ENCODE measurements at places on chromosomes 7 and 10.

DNA sequence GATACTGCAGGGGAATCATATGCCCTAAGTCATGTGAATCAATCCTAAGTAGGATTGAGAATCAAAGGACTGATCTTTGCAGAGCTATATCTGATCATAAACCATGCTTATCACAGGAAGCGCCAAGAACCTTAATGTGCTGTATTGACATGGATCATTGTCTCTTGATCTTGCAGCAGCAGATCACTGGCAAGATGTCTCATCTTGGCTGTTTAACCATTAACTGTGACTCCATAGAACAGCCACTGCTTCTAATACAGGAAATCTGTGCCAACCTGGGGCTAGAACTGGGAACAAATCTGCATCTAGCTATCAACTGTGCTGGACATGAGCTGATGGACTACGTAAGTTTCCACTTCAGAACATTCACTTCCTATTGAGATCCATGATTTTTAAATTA lies 21.6 kb downstream of the ENO4 start:
- no peak for DNase-seq

- no peak for DNase-seq
Observed at GRCh38 chr10:110779489-110779888, 92.2 kb upstream of the PDCD4 start.

DNA sequence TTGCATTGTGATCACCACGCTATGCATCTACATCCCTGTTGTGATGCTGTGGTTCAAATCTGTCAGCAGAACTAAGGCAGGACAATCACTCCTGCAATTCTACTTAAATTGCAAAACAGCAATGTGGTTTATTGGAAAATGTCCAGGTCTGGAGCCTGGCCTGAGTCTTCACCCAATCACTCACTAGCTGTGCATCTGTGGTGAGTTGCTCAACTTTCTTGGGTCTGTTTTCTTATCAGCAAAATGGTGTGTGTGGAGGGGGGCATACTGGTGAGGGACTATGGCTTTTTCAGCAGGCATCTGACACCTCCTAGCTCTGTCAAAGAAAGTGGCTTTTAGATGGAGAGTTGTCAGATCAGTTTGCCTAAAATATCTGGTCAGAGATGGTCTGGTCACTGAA lies 108.3 kb upstream of the FEZF1 start:
- no peak for DNase-seq

GRCh38 chr7:125930848-125931247 lies 1001.2 kb upstream of the POT1 start:
- DNase-seq = no peak

DNA sequence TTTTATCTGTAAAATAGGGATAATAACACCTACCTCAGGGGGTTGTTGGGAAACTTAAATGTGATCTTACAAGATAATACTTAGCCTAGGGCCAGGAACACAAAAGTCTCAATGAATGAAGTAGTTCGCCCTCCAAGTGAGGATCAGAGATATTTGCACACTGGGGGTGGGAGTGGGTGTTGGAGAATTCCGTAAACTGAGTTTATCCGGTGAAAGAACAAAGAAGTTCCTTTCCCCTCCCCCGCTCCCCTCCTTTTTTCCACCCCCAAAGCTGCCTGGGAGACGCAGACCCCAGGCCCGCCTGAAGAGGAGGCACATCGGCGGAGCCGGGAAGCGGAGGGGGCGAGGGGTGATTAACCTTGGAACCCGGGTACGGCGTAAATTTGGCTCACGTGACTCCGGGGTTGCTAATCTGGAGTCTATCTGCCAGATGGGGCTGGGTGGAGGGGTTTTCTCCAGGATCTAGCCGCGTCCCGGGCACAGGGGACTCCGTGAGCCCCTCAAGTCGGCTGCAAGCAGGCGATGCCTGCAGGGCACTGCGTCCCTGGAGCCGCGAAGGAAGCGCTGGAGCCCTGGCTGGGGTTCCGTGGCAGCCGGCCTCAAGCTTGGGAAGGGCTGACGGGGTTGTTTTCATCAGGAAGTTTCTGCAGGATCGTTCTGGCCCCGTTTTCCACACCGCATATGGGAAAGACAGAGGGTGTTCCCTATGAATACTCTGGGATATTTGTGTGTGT lies 1.4 kb upstream of the PODXL start:
- no peak for DNase-seq

DNA sequence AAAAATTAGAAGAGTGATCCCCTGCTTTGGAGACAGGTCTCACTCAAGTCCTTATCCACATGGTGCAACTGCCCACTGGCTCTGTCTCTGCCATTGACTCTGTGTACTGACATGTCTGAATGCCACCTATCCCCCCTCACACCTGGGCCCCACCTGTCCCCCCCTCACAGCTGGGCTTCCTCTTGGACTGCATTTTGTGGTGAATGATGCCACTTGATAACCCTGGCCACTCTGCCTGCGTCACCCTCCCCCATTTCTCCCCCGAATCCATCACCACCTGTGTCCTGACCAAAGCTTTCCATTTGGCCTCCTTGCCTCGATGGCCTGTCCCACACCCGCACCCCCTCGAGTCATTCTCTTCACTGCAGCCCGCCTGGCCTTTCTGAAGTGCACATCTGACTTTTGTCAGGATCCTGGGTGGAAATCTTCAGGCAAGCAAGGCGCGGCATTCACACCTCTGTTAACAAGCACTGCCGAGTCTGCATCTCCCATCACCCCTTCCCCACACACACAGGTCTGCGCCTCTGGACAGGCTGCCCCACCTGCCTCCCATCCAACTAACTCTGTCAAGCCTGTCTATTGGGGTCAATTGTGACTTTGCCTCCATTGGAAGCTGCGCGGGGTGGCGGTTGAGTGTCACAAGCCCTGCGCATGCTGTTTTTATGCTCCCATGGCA lies 175.3 kb upstream of the KLF14 start:
- DNase-seq = no peak

GRCh38 chr10:120824881-120825309 lies 26.3 kb upstream of the WDR11 start:
- no peak for DNase-seq

- no peak for DNase-seq
Observed at GRCh38 chr7:145265180-145265579, 429.3 kb upstream of the TPK1 start.

GRCh38 chr10:119714484-119714816 lies 11.4 kb upstream of the INPP5F start:
- no peak for DNase-seq

DNA sequence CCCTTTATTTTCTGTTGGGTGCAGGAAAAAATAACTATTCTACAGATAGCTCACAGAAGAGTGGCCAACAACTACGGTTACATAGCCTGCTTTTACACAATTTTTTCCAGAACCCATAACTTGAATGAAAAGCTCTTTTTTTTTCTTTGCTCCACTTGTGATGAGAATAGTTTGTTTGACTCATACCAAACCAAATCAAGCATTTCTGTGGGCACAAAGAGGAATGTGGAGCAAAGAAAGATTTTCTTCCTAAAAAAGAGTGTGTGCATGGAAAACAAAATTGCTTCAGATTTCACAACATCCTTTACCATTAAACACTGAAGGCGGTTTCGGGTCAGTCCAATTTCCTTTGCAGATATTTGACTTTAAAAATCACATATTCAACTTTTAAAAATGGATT lies 54.8 kb upstream of the RAB11FIP2 start:
- DNase-seq = no peak

DNA sequence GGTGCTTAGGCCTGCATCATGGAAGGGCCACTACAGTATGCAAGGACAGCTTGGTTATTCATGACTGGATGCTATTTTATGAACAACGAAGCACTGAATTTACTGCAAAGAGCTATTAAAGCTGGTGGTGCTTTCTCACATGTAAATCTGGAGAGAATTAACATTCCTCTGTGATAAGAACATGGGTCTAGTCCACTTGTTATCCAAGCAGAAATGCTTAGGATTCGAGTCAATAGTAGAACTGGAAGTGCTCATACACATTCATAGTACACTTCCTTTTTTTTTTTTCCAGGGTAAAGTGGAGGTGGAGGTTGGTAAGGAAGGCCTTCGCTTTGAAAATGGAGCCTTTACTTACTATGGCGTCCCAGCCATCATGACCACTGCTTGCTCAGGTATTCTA lies 35.0 kb downstream of the CNNM1 start:
- DNase-seq = no peak

- DNase-seq = no peak
Observed at GRCh38 chr7:17996442-17997223, 31.0 kb downstream of the PRPS1L1 start.

- no peak for DNase-seq
Observed at GRCh38 chr7:77252506-77252905, 52.9 kb upstream of the FGL2 start.

DNA sequence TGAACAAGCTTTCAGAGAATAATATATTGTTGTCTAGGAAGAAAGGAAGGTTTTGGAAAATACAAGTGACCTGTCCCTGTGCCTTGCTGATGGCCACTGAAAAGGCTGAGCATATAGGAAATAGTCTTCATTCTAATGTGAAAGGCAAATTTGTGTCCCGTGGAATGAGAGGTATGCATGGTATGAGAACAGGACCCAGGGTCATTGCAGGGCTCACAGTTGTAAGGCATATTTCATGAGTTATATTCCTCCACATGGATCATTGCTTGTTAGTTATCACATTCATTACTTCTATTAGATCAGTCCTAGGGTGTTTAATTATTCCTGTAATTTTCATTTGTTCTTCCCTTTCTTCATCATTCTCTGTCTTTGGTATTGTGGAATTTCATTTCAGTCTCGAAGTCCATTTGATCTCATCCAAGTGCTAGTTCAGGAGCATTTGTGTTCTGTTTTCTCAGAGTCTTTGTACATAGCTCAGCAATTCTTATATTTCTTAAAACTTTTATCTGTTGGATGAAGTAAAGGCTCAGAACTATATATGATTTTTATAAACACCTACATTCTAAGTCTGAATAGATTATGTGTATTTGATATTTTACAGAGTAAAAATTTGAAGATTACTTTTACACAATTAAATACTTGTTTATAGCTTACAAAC lies 39.4 kb upstream of the ARHGAP21 start:
- DNase-seq = no peak

GRCh38 chr10:30178356-30178964 lies 119.1 kb upstream of the JCAD start:
- DNase-seq = no peak

DNA sequence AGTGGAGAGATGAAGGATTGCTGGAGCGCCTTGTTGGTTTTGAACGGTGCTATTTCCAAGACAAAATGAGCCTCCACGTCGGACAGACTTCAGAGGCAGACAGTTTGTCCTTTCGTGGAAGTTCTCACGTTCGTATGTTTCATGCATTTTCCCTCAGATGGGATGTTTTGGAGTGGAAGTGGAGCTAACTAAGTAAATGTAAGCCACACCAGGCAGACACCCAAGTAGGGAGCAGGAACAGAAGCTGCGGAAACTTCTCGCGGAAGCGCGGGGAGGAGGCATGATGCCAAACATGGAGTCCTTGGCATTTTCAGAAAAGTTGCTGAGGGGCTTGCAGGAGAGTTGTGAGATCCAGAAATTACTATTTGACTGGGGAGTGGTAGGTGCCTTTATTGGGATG lies 145.6 kb upstream of the PRR15 start:
- no peak for DNase-seq

DNA sequence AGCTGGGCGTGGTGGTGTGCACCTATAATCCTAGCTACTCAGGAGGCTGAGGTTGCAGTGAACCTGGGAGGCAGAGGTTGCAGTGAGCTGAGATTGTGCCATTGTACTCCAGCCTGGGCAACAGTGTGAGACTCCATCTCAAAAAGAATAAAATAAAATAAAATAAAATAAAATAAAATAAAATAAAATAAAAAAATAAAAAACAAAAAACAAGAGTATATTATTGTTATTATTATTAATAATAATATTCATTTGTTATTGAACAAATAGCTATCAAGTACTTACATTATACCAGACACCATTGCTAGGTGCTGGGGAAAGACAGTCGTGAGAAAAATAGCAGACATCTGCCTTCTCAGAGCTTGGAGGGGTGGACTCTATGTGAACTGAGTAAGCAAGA lies 24.1 kb downstream of the PAX2 start:
- no peak for DNase-seq

DNA sequence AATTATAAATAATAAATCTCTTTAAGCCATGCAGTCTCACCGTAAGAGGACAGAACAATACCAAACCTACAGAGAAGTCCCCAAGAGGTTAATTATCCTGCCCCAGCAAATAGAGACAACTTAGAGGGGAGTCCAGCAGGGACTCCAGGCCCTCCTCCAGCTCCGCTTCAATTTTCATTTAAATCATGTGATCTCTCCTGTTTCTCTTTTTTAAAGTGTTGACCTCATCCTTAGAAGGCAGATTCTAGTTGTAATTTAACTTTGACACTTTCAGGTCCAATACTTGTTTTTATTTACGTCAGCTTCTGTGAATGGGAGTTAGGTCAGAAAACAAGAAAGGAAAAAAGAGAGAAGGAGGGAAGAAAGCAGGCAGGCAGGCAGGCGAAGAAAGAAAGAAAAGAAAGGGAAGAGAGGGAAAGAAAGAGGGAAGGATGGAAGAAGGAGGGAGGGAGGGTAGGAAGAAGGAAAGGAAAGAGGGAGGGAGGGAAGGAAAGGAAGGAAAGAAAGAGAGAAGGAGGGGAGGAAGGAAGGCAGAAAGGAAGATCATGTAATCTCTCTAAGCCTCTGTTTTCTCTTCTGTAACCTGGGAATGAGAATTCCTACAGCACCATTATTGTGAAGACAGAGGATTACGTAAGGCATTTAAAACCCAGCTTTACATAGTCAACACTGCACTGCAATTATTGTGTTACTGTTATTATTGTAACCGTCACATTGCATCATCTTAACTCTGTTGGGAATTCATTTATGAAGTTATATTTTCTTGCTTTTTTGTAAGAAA lies 227.7 kb downstream of the SKIDA1 start:
- DNase-seq = no peak

- no peak for DNase-seq
Observed at GRCh38 chr10:64115908-64116643, 594.9 kb downstream of the REEP3 start.

GRCh38 chr7:36441344-36442022 lies 51.8 kb downstream of the ANLN start:
- no peak for DNase-seq

GRCh38 chr10:99685597-99685967 lies 26.3 kb downstream of the ENTPD7 start:
- DNase-seq = no peak

DNA sequence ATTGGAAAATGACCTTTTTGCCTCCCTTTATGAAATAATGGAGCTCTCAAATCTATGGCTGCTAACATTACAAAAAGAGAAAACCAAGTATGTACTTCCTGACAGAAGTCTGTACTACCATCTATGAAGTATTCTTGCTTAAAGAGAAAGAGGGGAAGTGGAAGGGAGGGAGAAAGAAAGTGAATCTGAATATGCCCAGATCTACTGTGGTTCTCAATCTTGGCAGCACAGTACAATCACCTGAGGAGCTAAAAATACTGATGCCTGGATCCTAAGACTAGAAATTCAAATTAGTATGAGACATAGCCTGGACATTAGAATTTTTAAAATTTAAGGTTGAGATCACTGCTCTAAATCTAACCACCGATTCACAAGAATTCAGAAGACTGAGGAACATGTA lies 85.2 kb downstream of the IGF2BP3 start:
- no peak for DNase-seq

- DNase-seq = no peak
Observed at GRCh38 chr10:44416936-44417335, 32.0 kb upstream of the CXCL12 start.

- no peak for DNase-seq
Observed at GRCh38 chr7:6153646-6154541, 118.5 kb downstream of the CYTH3 start.
